ENCODE measurements at places on chromosomes 13 and 19.
A peak's percentile ranks its signal among the peaks of the same experiment; 100 is the strongest.

DNA sequence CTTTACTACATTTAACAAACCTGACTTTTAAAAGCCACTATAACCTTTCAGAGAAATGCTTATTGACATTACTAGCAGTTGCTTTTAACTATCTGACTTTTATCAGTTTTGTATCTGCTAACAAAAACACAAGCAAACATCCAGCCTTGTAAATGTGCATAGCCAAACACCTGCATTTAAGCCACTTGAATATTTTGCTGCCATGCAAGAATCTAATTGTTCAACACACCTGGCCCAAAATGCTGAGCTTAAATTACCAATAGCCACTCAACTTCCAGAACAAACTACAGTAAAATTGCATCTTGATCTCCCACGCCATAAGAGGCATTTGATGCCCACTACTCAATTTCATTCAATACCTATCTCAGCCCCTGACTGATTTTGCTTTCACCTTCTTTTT lies 9.3 kb downstream of the ZIC5 start:
- H3K4me1 ChIP-seq: peaks cover 11% of the 10 kb centered on the region
- H3K27me3 ChIP-seq: peaks cover 100% of the 10 kb centered on the region
- no peak overlapping the region for H3K27ac ChIP-seq
- H3K36me3 ChIP-seq: no peaks in the 10 kb centered on the region

DNA sequence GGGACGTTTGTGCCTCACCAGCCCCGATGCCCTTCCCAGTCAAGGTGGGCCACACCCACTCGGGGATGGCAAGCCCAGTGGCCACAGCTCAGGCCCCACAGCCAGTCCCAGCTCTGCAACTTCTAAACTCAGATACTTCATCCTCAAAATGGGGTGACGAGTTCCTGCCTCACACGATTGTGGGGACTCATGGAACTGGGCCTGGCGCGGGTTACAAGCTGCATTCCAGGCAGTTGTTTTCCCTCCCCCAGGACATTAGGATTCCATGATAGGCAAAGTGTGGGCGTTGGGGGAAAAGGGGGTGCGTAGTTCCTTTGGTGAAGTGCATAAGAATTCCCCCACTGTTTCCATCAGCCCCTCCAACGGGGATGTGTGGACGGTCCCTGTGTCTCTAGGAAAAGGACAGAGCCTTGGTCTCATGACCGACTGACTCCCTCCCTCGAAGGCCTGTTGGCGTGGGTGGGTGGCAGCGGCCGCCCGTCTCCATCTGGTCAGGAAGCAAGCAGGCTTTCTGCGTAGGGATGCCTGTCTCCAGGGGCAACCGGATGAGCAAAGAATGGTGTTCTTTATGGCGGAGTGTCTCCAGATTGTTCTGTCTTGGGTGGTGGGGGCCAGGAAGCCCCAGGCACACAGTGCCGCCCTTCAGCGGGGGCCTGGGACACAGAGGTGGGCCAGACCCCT lies 21.1 kb upstream of the NPAS1 start:
- H3K4me3 ChIP-seq: no peak overlapping the region
- DNase-seq: no peak
- H3K27ac ChIP-seq: no peak overlapping the region
- no peaks in the 10 kb centered on the region for H3K27me3 ChIP-seq
- H3K36me3 ChIP-seq: peaks cover 79% of the 10 kb centered on the region

GRCh38 chr13:57946361-57946760 lies 314.8 kb downstream of the PCDH17 start:
- H3K4me1 ChIP-seq: no peaks in the 10 kb centered on the region
- H3K36me3 ChIP-seq: no peaks in the 10 kb centered on the region
- no peak for DNase-seq
- no peak overlapping the region for H3K27ac ChIP-seq
- no peaks in the 10 kb centered on the region for H3K27me3 ChIP-seq
- H3K4me3 ChIP-seq: no peak overlapping the region

DNA sequence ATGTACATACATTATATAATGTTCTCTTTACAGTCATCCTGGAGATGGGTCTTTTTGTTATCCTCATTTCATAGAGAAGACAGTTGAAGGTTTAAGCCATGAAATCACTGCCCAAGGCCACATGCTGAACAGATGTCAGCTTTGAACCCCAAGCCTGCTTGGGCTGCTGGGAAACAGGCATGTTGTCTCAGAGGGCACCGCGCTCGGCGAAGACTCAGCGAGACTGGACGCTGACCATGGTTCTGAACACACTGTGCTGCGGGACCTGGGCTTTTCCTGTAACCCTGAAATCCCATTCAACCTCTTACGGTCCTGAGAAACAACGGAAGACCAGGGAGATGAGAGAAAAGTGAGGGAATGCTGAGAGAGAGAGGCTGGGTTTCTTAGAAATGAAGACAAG lies 27.3 kb downstream of the LRFN3 start:
- no peak overlapping the region for H3K4me3 ChIP-seq
- no peaks in the 10 kb centered on the region for H3K36me3 ChIP-seq
- H3K27me3 ChIP-seq: peaks cover 11% of the 10 kb centered on the region
- H3K4me1 ChIP-seq: peaks cover 5% of the 10 kb centered on the region

- no peak for DNase-seq
- H3K27ac ChIP-seq: no peak overlapping the region
- no peaks in the 10 kb centered on the region for H3K36me3 ChIP-seq
- no peak overlapping the region for H3K4me3 ChIP-seq
Observed at GRCh38 chr13:110103026-110103425, 203.9 kb downstream of the COL4A1 start.

- no peaks in the 10 kb centered on the region for H3K36me3 ChIP-seq
- peaks cover 59% of the 10 kb centered on the region for H3K4me1 ChIP-seq
- H3K4me3 ChIP-seq: peak overlapping the region; percentile 89
- peak overlapping the region; percentile 80 for H3K27ac ChIP-seq
- peaks cover 14% of the 10 kb centered on the region for H3K27me3 ChIP-seq
- peak; percentile 64 for DNase-seq
Observed at GRCh38 chr19:42325896-42326771, 699 bp downstream of the MEGF8 start.

GRCh38 chr13:40096357-40096901 lies 441.0 kb downstream of the COG6 start:
- H3K27ac ChIP-seq: no peak overlapping the region
- H3K4me1 ChIP-seq: no peaks in the 10 kb centered on the region
- no peaks in the 10 kb centered on the region for H3K27me3 ChIP-seq
- H3K36me3 ChIP-seq: no peaks in the 10 kb centered on the region

GRCh38 chr13:73433890-73434289 lies 375.1 kb downstream of the KLF5 start:
- H3K4me1 ChIP-seq: no peaks in the 10 kb centered on the region
- H3K36me3 ChIP-seq: no peaks in the 10 kb centered on the region
- DNase-seq: no peak
- no peak overlapping the region for H3K4me3 ChIP-seq

- H3K4me3 ChIP-seq: no peak overlapping the region
- H3K36me3 ChIP-seq: no peaks in the 10 kb centered on the region
- no peak for DNase-seq
- H3K27me3 ChIP-seq: no peaks in the 10 kb centered on the region
Observed at GRCh38 chr19:5514001-5514400, 53.8 kb downstream of the TINCR start.

DNA sequence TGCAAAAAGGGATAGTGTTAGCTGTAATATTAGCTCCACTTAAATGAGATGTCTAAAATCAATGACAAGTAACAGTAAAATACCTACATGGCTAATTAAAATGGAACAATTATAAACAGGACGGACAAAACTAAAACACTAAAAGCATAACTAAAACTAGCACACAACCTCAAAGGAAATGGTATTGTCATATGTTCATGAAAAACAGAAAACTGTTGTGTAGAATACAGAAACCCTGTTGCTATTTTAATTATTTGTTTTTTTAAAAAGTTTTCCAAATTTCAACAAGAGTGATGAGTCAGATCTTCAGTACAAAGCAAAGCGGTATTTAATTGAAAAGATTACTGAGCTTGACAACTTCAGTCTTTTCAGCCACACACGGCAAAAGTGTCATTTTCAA lies 4.2 kb downstream of the RCBTB2 start:
- DNase-seq: no peak
- H3K36me3 ChIP-seq: no peaks in the 10 kb centered on the region
- peaks cover 16% of the 10 kb centered on the region for H3K4me1 ChIP-seq
- H3K4me3 ChIP-seq: no peak overlapping the region
- no peaks in the 10 kb centered on the region for H3K27me3 ChIP-seq

DNA sequence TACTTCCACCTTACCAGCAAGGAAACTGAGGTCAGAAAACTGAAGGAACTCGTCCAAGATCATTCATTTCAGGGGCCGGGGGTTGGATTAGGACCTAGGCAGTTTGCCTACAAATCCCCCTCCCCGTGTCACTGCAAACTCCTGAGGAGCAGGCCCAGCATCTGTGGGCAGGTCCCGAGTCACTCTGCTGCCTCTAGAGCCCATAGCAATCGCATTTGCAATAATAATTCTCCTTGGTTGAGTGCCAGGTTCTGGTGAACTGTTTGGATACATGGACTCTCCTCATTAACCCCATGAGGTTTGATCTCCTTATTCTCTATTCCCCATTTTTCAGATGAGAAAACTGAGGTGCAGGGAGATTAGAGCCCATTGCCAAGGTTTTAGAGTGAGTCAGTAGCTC lies 903 bp downstream of the PIN1 start:
- H3K4me3 ChIP-seq: peak overlapping the region; percentile 100
- no peak for DNase-seq
- H3K4me1 ChIP-seq: peaks cover 35% of the 10 kb centered on the region
- H3K27ac ChIP-seq: peak overlapping the region; percentile 89
- no peaks in the 10 kb centered on the region for H3K27me3 ChIP-seq
- H3K36me3 ChIP-seq: peaks cover 31% of the 10 kb centered on the region

DNA sequence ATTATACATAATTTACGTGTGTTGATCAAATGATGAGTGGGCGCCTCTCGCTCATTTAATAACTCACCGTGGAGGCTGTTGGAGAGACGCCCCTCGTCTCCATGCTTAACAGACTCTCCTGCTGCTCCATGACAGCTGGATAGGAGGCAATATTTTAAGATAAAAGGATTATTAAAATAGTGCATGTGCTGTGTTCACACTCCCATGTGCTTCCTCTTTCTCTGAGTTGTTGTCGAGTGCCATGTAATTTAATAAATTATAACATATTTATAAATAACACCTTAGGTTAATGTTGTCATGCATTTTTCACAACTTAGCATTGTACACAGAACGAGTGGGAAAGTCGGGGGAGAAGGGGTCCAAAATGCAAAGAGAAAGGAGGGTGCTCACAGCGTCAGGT lies 161.4 kb upstream of the TSHZ3 start:
- no peaks in the 10 kb centered on the region for H3K4me1 ChIP-seq
- peaks cover 32% of the 10 kb centered on the region for H3K27me3 ChIP-seq
- no peaks in the 10 kb centered on the region for H3K36me3 ChIP-seq

DNA sequence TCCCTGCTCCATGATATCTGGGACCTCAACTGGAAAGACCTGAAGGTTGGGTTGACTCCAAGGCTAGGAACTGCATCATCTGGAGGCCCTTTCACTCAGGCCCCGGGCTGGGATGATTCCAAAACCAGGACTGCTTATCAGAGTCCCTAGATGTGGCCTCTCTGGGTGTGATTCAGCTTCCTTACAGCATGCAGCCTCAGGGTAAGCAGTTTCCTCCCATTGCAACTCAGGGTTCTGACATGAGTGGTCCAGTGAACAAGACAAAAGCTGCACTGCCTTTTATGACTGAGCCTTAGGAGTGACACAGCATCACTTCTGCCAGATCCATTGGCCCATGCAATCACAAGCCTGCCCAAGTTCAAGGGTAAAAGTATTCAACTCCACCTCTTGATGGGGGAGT lies 502.8 kb downstream of the COG6 start:
- DNase-seq: no peak
- H3K27ac ChIP-seq: no peak overlapping the region
- no peaks in the 10 kb centered on the region for H3K4me1 ChIP-seq
- no peak overlapping the region for H3K4me3 ChIP-seq
- H3K36me3 ChIP-seq: no peaks in the 10 kb centered on the region
- H3K27me3 ChIP-seq: no peaks in the 10 kb centered on the region

DNA sequence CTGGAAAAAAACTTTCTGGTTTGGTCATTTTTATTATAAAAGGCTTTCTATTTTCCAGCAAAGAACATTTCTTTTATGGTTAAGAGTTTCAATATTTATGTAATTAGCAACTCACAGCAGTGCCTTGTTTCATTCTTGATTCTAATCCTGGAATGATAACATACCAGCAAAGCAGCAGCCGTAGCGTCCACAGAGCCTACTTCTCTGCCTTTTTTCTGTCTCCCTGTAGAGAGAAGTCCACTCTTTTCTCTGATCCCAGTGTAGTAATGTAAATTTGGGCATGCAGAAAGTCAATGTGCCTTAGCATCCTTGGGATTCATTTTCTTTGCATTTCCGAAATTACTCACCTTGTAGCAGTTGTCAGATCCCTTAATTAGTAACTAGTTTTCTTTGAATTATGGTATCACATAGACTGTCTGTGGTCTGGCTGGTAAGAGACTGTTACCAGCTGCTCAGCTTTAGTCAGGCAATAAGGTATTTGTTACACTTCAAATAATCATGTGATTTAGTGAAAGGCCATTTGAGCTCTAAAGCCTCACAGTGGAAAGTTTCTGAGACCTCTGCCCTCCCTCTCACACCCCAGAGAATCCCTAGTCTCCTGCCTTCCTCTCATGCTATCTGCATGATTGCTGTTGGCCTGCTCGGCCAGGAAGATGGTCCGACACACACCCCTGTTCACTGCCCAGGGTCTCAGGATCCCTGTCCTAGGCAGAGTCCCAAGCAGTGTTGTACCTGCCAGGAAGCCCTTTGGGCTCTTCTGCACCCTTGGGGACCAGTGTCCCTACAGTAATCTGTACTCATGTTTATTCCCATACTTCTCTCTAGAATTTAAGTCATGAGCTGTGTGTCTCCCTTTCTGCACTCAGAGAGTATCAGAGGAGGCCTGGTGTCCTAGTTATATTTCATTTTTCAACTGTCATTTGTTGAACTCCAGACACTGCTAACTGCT lies 86.3 kb downstream of the LRCH1 start:
- H3K36me3 ChIP-seq: no peaks in the 10 kb centered on the region
- H3K4me3 ChIP-seq: no peak overlapping the region
- H3K4me1 ChIP-seq: peaks cover 40% of the 10 kb centered on the region
- no peak for DNase-seq

DNA sequence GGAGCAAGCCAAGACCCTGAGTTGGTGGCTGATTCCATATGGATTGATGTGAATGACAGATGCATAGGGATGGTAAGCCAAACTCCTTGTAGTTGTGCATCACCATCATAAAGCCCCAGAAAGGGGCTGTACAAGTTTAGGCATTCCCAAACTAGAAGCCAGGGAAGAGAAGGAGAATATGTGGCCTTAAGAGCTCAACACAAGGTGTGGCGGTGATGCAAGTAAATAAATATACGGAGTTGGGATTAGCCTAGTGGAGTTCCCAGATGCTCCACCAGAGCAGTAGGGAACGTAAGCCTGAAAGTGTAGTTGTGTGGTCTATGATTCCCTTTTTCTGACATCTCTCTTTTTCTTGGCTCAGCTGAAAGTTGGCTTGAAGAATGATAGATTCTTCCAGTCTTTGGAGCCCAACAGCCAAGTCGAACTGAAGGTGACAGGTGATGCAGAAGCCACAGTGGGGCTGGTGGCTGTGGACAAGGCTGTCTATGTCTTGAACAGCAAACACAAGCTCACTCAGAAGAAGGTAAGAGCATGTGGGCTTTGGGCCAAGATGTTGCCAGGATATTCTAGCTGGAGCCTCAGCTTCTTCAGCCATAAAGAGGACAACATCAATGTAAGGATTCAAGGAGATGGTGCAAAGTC lies 30.1 kb downstream of the RDH8 start:
- no peaks in the 10 kb centered on the region for H3K36me3 ChIP-seq
- no peak for DNase-seq
- no peaks in the 10 kb centered on the region for H3K4me1 ChIP-seq
- no peaks in the 10 kb centered on the region for H3K27me3 ChIP-seq

GRCh38 chr13:73851104-73851503 lies 283.1 kb downstream of the KLF12 start:
- H3K4me1 ChIP-seq: no peaks in the 10 kb centered on the region
- no peaks in the 10 kb centered on the region for H3K27me3 ChIP-seq
- H3K27ac ChIP-seq: no peak overlapping the region
- no peaks in the 10 kb centered on the region for H3K36me3 ChIP-seq

- H3K27me3 ChIP-seq: no peaks in the 10 kb centered on the region
- no peak overlapping the region for H3K4me3 ChIP-seq
- no peak overlapping the region for H3K27ac ChIP-seq
- no peaks in the 10 kb centered on the region for H3K36me3 ChIP-seq
Observed at GRCh38 chr13:76829572-76830327, 56.5 kb downstream of the KCTD12 start.

Data from stomach (tissue), 19 donors.